ENCODE measurements at places on chromosomes 6 and 20. TPM values are rescaled to one million over a fixed set of nuclear protein-coding genes. Genes with fewer than 3 reads are reported as not detected.

MPC1 gene
- total RNA-seq = 70.7 TPM

HSPA1B gene
- total RNA-seq = 82.1 TPM

PPP1R3G gene
- total RNA-seq = 2.0 TPM

CTCFL gene
- total RNA-seq = not detected

IRAK1BP1 gene
- total RNA-seq = 5.3 TPM

DNMT3B gene
- total RNA-seq = 6.8 TPM

ENPP4 gene
- 0.29 TPM for total RNA-seq

CGA gene
- total RNA-seq = not detected

CEP43 gene
- 41.4 TPM for total RNA-seq

FAM83C gene
- total RNA-seq = not detected

GPSM3 gene
- 4.1 TPM for total RNA-seq

DYNLRB1 gene
- 346 TPM for total RNA-seq

PRL gene
- not detected for total RNA-seq

MYLK4 gene
- 0.29 TPM for total RNA-seq

FAM184A gene
- 0.78 TPM for total RNA-seq

PXDC1 gene
- total RNA-seq = 30.3 TPM

ARMC2 gene
- 0.78 TPM for total RNA-seq

LPA gene
- total RNA-seq = not detected

TRAPPC3L gene
- not detected for total RNA-seq

APOBEC2 gene
- total RNA-seq = not detected

COL11A2 gene
- not detected for total RNA-seq

MEP1A gene
- not detected for total RNA-seq

NR2E1 gene
- not detected for total RNA-seq

PRKN gene
- total RNA-seq = not detected

RPS10 gene
- 3,560 TPM for total RNA-seq

FRK gene
- 1.8 TPM for total RNA-seq

RSPO3 gene
- not detected for total RNA-seq

SIRPG gene
- 3.1 TPM for total RNA-seq

SLC35B3 gene
- total RNA-seq = 20.4 TPM

TSBP1 gene
- not detected for total RNA-seq

AMD1 gene
- 123 TPM for total RNA-seq

SPDEF gene
- total RNA-seq = 0.20 TPM

EGFL8 gene
- total RNA-seq = 2.8 TPM

KIAA0408 gene
- 2.6 TPM for total RNA-seq

PTCRA gene
- total RNA-seq = not detected

EFCAB8 gene
- 0.10 TPM for total RNA-seq

C20orf144 gene
- 0.24 TPM for total RNA-seq

SCRT2 gene
- total RNA-seq = not detected

MYCT1 gene
- 0.10 TPM for total RNA-seq

ADGB gene
- not detected for total RNA-seq

HTR1E gene
- not detected for total RNA-seq

Data from RPMI7951 (cell line).